Spleen (tissue), 13 donors: ENCODE measurements at places on chromosomes 1 and 21. TPM values are rescaled to one million over a fixed set of nuclear protein-coding genes. Genes with fewer than 3 reads are reported as not detected.

GRCh38 chr1:69513601-69514000 lies 54.1 kb upstream of the LRRC7 start:
- DNase-seq: no peak
- no peak overlapping the region for H3K4me3 ChIP-seq
- no peaks in the 10 kb centered on the region for H3K27me3 ChIP-seq

- peak overlapping the region; percentile 45 for H3K4me3 ChIP-seq
- H3K4me1 ChIP-seq: peaks cover 24% of the 10 kb centered on the region
- H3K27ac ChIP-seq: peak overlapping the region; percentile 94
- H3K27me3 ChIP-seq: no peaks in the 10 kb centered on the region
- no peaks in the 10 kb centered on the region for H3K36me3 ChIP-seq
- peak; percentile 98 for DNase-seq
Observed at GRCh38 chr1:9629445-9630201, 21.9 kb upstream of the PIK3CD start.

DNA sequence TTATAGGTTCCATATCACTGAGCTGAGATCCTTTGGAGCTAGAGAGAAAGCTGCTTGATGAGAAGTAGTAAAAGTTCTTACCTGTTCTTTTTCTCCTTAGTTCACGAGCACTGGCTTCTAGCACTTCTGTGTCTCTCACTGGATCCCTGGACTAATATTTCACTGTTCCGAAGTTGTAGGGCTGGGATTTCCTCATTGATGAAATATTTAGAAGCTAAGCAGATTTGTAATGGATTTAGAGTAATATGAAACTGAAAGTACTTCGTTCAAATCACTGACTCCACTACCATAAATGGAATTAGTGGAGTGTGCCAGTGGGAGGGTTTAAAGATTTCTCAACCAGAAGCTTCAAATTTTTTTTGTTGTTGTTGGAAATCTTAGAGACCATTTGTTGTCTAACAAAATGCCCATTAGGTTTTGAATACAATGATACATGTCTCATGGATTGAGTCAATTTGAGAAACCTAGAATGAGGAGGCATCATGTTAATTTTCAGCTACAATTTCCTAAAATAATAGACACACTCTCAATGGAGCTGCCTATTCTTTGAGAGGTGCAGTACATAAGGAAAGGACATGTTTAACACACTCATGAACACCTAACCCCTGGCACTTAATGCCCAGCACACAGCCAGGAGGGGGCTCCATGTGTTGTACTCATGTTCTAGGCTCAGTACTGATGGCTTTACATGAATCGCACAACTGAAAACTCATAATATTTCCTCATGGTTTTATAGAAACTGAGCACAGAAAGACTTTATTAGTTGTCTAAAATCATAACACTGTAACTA lies at the start of gene GBP1:
GBP1 (minus strand) TSS at position 130 of the 790 bp plus-strand sequence. CDS start 1,974 bp downstream, outside the sequence.
- H3K36me3 ChIP-seq: peaks cover 2% of the 10 kb centered on the region
- H3K4me1 ChIP-seq: peaks cover 51% of the 10 kb centered on the region
- peak within 1 kb of the TSS; percentile 66 for H3K4me3 ChIP-seq
- no peak for DNase-seq

Gene CD53
- total RNA-seq: 380 TPM

DNA sequence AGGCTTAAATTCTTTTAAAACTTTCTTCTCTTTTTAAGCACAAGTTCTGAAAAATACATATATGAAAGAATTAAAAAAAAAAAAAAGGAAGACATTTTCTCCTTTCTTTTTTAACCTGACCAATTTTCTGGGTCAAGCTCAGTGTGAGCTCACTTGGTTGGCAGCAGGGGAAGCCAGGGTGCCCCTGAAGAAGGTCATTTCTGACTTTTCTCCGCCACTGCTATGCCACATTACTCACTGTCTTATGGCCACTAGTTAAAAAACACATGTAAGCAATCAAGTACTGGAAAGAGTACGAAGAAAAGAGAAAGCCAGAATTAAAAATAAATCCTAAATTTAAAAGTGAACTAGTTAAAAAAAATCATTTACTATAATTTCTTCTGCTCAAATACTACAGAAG lies 275.0 kb downstream of the NEGR1 start:
- no peak overlapping the region for H3K27ac ChIP-seq
- no peaks in the 10 kb centered on the region for H3K27me3 ChIP-seq
- no peaks in the 10 kb centered on the region for H3K36me3 ChIP-seq
- no peaks in the 10 kb centered on the region for H3K4me1 ChIP-seq
- no peak overlapping the region for H3K4me3 ChIP-seq
- DNase-seq: no peak
